ENCODE measurements at places on chromosomes 7 and 10.

GRCh38 chr7:35285799-35286198 lies 31.9 kb upstream of the TBX20 start:
- DNase-seq: no peak

GRCh38 chr7:108525985-108526767 lies at the start of gene PNPLA8:
PNPLA8 (minus strand) TSS chr7:108526135; CDS start chr7:108515491, 10,644 bp downstream.
- DNase-seq: peak; percentile 100

DNA sequence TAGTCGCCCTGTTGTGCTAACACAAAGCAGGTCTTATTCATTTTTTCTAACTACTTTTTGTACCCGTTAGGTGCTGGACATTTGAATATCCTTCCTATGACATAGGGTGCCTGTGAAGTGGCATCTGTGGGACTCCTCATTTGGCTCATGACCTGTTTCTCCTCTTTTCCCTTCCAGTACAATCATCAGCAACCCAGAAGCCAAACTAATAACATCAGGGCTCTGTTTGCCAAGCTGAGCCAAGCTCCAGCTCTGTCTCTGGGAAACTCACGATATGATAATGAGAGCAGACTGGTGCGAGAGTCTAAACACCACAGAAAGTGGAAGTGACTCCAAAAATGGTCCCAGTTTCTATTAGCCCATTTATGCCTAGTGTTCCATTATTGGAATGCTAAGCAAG lies 92.0 kb downstream of the SVIL start:
- no peak for DNase-seq

DNA sequence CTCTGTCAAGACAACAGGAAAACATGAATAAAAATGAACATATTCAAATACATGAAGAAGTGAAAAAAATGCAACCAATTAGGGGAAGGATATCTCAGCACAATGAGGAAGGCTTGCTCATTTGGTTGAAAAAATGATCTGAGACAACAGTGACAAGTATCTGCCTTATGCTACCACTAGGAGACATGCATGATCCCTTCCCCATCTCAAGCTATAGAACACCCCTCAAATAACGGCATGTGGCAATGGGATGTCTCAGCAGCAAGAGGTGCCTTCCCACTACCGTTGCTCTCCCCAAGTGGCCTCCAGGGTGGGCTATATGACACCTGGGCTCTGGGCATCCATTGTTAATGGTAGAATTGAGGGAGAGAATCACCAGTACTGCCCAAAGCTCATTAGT lies 98.1 kb upstream of the RSU1 start:
- no peak for DNase-seq

DNA sequence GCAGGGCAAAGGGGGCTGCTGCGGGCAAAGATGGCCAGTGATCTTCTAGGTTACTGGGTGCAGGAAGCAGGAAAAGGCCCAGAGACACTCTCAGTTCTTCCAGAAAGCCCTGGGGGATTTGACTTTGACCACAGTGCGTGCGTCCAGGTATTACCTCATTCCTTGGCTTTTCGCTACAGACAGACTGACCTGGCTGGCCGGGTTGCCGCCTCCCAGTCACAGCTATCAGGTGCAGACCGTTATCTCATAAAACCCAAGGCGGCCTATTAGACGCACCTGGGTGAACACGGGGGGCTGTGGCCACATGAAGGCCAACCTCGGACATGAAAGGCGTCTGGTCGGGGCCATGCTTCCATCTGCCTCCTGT lies 80.3 kb downstream of the FOXL3 start:
- no peak for DNase-seq

- no peak for DNase-seq
Measured at GRCh38 chr10:82288461-82288881, 413.5 kb downstream of the NRG3 start.

DNA sequence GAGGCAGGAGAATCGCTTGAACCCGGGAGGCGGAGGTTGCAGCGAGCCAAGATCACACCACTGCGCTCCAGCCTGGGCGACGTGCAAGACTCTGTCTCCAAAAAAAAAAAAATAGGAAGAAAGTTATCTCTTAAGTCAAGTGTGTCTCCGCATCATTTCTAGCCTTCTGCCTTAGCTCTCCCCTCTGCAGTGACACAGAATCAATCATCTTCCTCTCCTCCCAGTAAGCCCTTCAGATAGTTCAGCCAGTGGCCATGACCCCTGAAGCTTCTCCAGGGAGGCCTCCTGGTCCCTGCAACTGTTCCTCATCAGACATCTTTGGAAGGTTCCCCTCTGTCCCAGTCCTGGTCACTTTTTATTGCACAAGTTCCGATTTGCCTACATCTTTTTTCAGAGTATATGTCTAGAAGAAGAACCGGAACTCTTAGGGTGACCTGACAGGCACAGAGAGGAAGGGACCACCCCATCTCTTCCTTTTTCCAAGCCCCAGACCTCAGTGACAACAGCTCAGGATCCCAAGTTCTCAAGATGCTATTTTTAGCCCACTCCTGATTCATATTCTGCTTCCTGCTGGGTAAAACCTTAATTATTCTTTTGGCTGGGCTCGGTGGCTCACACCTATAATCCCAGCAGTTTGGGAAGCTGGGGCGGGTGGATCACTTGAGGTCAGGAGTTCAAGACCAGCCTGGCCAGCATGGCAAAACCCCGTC lies 6.6 kb upstream of the RHBDD2 start:
- DNase-seq: no peak

DNA sequence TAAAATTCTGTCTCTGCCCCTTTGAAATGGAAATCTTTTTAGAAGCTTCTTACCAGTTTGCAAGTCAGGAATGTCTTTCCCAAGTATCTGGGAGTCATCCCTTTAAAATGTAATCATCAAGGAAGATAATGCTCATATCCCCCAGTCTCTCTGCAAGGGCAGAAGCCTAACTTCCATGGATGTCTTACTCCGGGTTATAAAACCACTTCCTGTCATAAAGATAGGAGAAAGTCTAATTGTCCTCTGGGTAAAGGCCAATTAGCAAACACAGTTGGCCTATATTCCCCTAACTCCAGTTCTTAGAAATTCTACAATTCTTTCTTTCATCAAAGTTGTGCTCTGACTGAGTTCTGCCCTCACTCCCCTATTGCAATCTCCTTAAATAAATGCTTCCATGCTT lies 1631.5 kb upstream of the LRRTM3 start:
- no peak for DNase-seq

- no peak for DNase-seq
Measured at GRCh38 chr7:151377406-151377805, 32.4 kb downstream of the WDR86 start.

- no peak for DNase-seq
Measured at GRCh38 chr7:73478549-73478948, 43.5 kb downstream of the BAZ1B start.

- DNase-seq: no peak
Measured at GRCh38 chr7:34309116-34309515, 348.9 kb upstream of the NPSR1 start.
